ENCODE measurements at places on chromosomes 7 and 10. TPM values are rescaled to one million over a fixed set of nuclear protein-coding genes. Genes with fewer than 3 reads are reported as not detected.

Gene ZPBP
- polyA plus RNA-seq, result not detected

Gene RBM17
- 92.4 TPM for polyA plus RNA-seq

- no peak for DNase-seq
Measured at GRCh38 chr7:139762886-139763285, 14.9 kb downstream of the HIPK2 start.

- DNase-seq, result no peak
Measured at GRCh38 chr10:77807706-77808105, 118.8 kb downstream of the DLG5 start.

DNA sequence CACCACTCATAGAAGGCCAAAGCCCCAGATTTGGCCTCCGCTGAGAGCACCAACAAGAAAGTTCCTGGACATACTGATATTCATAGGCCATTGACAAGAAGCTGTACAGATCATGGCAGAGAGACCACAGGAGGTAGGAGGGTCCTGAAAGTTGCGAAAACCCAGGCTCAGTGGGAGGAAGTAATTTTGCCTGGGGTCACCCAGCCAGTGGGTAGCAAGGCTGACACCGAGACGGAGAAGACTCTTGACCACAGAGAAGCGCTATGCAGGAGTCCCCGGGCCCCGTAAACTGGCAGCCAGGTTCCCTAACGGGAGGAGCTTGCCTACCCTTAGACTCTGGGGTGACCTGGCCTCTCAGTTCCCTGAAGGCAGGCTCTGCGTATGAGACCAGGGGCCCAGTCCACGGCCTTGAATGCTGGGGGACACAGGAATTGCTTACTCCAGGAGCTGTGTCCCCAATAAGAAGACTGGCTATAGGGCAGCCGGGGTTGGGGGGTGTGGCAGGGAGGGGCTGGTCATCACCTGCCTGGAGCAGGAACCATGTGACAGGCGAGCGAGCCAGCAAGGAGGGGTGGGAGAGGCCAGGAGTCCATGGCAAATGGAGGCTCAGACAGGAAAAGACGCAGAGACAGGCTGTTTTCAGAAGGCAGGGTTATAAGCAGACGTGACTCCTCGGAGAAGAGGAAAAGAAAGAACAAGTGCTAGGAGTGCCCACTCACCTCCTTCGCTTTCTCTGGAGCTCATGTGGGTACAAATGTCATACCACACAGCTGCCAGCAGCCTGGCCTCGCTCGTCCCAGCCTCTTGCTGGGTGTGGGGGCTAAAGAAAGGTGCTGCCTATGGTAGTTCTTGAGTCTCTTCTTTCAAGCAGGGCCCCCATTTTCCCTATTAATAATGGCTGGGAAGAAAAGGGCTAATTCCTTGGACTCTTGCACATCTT is 24.6 kb upstream of the NPFFR1 start:
- no peak for DNase-seq

GRCh38 chr10:24871011-24871935 is 81.1 kb downstream of the PRTFDC1 start:
- DNase-seq, result no peak

GRCh38 chr7:118793582-118793981 is 569.1 kb downstream of the ANKRD7 start:
- no peak for DNase-seq

DNA sequence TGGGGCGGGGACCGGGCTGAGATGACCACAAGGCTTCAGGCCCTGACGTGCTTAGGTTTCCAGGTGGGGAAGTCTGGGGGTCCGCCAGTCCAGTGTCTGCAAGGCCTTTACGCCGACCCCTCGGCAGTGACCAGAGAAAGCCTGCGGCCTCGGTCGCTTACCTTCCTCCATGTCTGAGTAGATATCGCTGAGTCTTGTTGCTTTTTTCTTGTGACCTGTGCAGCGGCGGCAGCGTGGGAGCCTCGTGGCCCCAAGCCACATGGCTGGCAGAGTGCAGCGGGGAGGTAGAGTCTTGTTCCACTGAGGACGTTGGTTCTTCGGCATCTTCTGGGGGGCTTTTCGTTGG is 329 bp downstream of the NOLC1 start:
- DNase-seq, result no peak

- DNase-seq, result no peak
Measured at GRCh38 chr7:104814671-104815400, 199.2 kb upstream of the KMT2E start.

- DNase-seq, result no peak
Measured at GRCh38 chr7:156950381-156950858, 908 bp downstream of the NOM1 start.

- no peak for DNase-seq
Measured at GRCh38 chr10:59037018-59037389, 139.4 kb upstream of the PHYHIPL start.

- peak; percentile 66 for DNase-seq
Measured at GRCh38 chr7:4739528-4739992, 35.9 kb upstream of the AP5Z1 start.

- DNase-seq, result no peak
Measured at GRCh38 chr7:26743205-26743604, 121.2 kb downstream of the SKAP2 start.

DNA sequence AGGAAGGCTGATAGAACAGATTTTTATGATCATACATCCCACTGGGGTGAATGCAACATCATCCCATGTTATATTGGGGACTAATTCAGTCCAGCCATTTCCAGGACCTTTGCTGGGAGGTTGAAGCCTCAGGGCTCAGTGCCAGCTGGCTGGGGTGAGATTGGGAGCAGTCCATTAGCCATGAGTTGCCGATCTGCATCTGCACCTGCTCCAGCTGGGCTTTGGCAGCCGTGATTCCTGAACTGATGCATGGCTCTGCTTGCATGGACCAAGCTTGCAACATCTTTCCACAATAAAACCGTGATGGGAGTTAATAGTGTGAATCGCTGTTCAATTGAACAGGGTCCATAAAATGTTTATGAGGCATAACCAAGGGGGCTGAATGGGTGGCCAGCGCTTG is 346.9 kb downstream of the TYW1 start:
- DNase-seq, result no peak

GRCh38 chr7:39898867-39899266 is 51.2 kb upstream of the CDK13 start:
- no peak for DNase-seq

DNA sequence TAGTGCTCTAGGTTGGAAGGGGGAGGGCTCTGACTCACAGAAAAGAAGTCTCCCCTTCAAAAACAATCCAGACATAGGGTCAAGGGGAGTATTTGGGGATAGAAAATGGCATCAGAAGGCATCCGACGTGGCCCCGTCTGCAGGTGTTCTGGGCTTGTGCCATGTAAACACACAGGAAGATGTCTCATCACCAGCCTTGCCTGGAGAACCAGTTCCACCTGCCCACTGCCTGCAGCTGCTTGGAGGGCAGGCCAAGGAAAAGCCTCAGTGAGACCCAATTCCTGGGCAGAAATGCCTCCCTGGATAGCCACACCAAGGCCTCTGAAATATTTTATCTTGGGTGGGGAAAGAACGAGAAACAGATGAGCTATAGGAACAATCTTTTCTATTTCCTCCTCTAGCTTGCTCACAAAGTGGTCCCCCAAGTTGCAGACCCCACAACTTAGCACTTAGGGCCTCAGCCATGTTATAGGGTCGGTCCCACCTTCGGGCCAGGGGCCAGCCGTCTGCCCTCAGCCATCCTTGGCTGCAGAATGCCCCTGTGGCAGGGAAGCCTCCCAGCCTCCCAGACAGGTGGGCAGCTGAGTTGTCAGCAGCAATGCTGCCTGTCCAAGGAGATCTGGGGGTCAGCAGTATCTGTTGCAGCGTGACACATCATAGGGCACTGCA is 54.3 kb upstream of the ECHDC3 start:
- DNase-seq, result no peak

Gene CNPY1
- not detected for polyA plus RNA-seq

Gene BTBD16
- polyA plus RNA-seq, result not detected

DNA sequence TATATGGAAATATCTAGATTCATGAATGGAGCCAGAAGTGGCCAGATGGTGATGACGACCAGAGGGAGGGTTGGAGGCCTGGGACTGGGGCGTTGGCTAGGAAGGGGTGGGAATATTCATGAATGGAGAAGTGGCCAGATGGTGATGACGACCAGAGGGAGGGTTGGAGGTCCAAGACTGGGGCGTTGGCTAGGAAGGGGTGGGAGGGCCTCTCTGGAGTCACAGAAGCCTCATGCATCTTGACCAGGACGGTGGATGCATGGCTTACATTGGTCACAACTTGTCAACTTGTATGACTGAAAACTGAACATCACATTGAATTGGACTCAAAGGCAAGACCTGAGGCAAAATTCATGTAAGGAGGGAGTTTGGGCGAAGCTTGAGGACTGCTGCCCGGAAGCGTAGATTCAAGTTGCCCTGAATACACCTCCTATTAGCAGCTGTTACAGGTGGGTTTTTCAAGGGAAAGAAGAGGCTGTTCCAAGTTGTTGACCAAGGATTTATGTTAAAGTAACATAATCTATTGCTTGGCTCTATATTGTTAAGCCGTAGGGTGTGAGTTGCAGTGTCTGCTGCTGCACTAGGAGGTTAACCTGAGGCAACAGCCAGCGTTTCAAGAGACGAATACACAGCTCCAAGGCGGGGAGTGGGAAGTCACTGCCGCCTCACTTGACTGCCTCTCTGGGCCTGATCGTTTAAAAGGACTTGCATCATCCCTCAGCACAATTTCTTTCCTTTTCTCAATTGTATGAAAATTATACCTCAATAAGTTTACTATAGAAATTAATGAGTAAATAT is 55.1 kb upstream of the FAM20C start:
- no peak for DNase-seq

Gene MOGAT3
- polyA plus RNA-seq, result not detected

- DNase-seq, result no peak
Measured at GRCh38 chr7:154512121-154512833, 460.1 kb downstream of the DPP6 start.

DNA sequence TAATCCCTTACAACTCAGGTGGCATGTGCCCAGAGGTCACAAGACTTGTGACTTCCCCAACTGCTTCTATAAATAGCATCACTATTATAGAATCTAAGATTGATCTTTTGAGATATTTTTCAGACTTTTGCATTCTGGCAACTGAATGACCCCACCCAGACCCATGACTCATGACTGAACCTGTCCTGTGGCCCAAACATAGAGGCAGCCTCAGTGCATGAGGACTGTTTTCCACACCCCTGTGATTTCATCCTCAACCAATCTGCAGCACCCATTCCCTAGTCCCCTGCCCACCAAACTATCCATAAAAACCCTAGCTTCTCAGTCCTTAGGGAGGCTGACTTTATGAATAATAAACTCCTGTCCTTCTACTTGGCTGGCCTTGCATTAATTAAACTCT is 84.5 kb downstream of the MICU1 start:
- no peak for DNase-seq

Gene GSTO2
- polyA plus RNA-seq, result 7.9 TPM

Gene LIPJ
- not detected for polyA plus RNA-seq

DNA sequence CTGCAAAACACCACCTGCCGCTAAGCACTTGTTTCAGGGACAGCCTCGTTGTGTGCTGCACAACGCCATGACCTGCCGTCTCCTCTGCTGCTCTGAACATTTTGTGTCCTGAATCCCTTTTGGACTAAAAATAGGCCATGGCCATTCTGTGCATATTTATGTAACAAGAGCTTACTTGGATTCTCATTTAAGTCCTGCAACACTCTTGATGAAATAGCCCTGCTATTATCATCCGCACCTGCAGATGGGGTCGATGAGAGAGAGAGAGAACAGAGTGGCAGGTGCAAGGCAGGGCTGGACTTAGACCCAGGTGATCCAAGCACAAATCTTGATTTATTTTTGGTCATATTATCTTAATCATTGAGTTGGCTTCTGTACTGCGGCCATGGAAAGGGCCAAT is 121.2 kb upstream of the PRKCQ start:
- no peak for DNase-seq

DNA sequence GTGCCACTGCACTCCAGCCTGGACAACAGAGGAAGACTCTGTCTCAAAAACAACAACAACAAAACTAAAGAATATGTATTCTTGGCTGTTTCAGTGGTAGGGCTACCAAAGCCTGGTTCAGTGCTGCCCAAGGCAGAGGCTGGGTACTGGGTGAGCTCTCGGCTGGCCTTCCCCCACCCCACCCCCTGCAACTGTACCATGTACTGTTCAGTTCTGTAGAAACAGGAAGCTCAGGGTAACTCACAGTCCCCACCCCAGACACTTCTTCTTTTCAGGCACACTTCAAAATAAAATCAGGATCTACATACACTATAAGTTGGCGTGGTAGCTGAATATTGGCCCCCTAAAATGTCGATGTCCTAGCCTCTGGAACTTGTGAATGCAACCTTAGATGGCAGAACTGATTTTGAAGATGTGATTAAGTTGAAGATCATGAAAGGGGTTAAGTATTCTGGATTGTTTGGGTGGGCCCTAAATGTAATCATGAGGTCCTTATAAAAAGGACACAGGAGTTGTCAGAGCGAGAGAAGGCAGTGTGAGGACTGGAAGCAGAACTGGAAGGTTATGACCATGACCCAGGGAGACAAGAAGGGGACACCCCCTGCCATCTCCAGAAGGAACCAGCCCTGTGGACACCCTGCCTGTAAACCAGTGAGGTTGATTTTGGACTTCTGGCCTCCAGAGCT is 31.2 kb downstream of the TBXAS1 start:
- peak; percentile 54 for DNase-seq

DNA sequence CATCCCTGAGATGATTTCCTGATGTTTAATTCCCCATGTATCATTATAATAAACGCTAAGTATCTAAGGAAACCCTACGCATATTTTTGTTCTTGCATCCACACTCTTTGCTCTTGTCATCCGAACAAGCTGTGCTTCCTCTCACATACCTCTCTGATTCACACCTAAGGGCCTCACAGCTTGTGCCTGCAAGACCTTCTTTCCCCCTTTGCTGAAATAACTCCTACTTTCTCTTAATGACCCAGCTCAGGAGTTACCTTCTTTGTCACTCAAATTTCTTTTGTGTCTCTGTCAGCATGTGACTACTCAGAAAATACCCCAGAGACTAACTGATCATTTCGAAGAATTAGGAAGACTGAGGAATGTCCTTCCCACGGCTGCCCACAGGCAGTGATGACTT is 209.3 kb upstream of the IMMP2L start:
- DNase-seq, result no peak

DNA sequence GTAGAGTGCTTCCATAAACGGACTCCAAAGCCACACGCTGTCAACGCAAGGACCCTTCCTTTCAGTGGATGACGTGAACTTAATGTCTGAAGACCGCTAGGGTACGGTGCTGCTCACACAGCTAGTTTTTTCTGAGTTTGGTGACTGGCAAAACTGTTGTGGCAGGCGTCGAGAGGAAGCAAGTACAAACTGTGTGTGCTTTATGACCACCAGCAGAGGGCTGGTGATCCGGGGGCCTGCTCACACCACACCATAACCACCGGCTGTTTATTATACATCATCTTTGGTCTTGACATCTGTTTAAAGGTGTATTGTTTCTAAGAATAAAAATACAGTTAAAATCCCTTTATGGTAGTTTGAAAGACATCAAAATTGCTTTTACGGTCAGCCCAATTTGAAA is 37.1 kb upstream of the ATP6V0A4 start:
- DNase-seq, result no peak

Data from adrenal gland (tissue), 19 donors.